Renal cortex interstitium (tissue), 15 donors: ENCODE measurements at places on chromosomes 12 and 14. TPM values are rescaled to one million over a fixed set of nuclear protein-coding genes. Genes with fewer than 3 reads are reported as not detected.

KCNC2 gene
- polyA plus RNA-seq: 0.86 TPM

GLT1D1 gene
- 1.9 TPM for polyA plus RNA-seq

- DNase-seq: no peak
Observed at GRCh38 chr12:111444925-111445725, 39.4 kb downstream of the SH2B3 start.

DNA sequence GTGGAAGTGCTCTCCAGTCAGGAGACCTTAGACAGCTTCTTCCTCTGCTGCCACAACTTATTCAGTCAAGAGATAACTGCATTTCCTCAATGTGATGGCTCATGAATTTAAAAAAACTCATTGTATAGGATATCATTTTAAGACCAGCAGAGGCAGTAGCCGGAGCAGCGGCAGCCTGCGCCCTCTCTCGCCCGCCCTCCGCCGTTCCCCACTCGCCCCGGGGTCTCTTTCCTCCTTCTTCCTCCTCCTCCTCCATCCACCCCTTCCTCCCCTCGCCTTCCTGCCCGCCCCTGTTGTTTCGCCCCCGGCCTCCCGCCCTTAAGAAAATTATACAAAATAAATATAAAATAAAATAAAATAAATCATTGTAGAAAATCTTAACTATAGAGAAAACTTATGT is 687.6 kb downstream of the FLRT2 start:
- DNase-seq: no peak

GRCh38 chr12:21659383-21659782 is 1.7 kb upstream of the LDHB start:
- DNase-seq: no peak
